ENCODE measurements at places on chromosomes 6 and 20. TPM values are rescaled to one million over a fixed set of nuclear protein-coding genes. Genes with fewer than 3 reads are reported as not detected.

DNA sequence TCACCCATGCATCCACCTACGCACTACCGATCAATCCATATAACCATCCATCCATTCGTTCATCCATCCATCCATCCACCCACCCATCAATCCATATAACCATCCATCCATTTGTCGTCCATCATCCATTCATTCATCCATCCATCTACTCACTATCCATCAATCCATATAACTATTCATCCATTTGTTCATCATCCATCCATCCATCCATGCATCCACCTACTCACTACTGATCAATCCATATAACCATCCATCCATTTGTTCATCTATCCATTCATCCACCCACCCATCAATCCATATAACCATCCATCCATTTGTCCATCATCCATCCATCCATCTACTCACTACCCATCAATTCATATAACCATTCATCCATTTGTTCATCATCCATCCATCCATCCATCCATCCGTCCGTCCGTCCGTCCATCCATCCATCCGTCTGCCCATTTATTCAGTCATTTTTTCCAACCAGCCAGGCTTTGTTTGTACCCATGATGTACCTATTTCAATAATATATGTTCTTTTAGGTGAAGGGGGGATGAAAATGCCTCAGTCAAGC is 6.1 kb upstream of the BPIFB6 start:
- H3K27me3 ChIP-seq = no peaks in the 10 kb centered on the region
- H3K4me1 ChIP-seq = no peaks in the 10 kb centered on the region
- H3K27ac ChIP-seq = no peak overlapping the region
- H3K4me3 ChIP-seq = no peak overlapping the region
- DNase-seq = no peak
- H3K36me3 ChIP-seq = no peaks in the 10 kb centered on the region

- no peaks in the 10 kb centered on the region for H3K27me3 ChIP-seq
- no peaks in the 10 kb centered on the region for H3K36me3 ChIP-seq
- peak; percentile 50 for DNase-seq
Measured at GRCh38 chr6:98924647-98925046, 23.1 kb downstream of the FBXL4 start.

Gene WDR27
- total RNA-seq = 64.9 TPM

DNA sequence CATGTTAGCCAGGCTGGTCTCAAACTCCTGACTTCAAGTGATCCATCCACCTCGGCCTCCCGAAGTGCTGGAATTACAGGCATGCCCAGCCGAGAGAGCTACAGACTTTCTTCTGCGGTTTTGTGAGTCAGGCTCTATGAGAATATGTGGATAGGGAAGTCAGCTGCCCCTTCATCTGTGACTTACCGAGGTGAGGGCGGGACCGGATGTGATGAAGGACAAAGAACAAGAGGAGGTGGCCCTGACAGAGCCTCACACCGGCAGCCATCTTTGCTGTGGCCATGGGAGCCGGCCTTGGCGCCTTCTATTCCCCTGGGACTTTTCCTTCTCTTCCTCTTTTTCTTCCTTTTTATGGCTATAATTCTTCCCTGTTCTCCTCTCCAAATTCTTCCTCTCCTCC is 67.0 kb downstream of the IYD start:
- no peaks in the 10 kb centered on the region for H3K27me3 ChIP-seq
- H3K27ac ChIP-seq = no peak overlapping the region
- no peaks in the 10 kb centered on the region for H3K36me3 ChIP-seq
- H3K4me3 ChIP-seq = no peak overlapping the region
- DNase-seq = no peak
- H3K4me1 ChIP-seq = no peaks in the 10 kb centered on the region

- H3K27me3 ChIP-seq = no peaks in the 10 kb centered on the region
- no peaks in the 10 kb centered on the region for H3K4me1 ChIP-seq
- no peaks in the 10 kb centered on the region for H3K36me3 ChIP-seq
- no peak overlapping the region for H3K27ac ChIP-seq
- no peak overlapping the region for H3K4me3 ChIP-seq
Measured at GRCh38 chr20:54305421-54305820, 97.5 kb downstream of the PFDN4 start.

Gene BANF2
- total RNA-seq = not detected

Gene CST5
- total RNA-seq = not detected

Gene MLN
- total RNA-seq = not detected

Gene RAE1
- 32.7 TPM for total RNA-seq

DNA sequence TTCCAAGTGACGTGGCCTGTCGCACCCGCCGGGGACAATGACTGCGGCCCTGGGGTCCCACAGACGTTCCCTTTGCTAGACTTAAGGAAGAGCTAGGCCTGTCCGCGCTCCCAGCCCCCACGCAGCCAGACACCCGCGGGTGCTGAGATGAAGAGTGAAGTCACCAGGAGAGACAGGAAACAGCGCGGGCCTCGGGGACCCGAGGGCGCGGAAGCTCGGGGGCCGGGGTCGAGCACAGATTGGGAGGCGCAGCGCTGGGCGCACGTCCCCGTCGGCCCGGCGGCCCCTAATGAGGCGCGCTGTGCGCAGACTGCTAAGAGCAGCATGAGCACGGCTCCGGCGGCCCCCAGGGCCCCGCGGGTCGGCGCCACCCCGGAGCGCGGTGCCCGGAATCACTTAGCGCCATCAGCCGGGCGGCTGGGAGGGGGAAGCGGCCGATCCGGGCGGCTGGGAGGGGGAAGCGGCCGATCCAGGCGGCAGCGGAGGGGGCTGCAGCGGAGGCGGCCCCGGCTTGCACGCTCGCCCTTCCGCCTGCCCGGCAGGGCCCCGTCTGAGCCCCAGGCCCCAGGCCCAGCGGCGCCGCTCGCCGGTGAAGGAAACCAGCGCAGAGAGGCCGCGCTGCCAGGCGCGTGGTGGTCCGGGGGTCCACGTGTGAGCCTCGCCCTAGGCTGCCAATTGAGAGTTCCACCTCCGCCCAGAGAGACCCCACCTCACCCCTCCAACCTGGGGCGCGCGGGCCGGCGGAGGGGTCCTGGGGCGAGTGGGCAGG is 8.3 kb upstream of the AVP start:
- DNase-seq = no peak
- peaks cover 8% of the 10 kb centered on the region for H3K4me1 ChIP-seq
- no peak overlapping the region for H3K27ac ChIP-seq
- H3K4me3 ChIP-seq = peak overlapping the region; percentile 27

DNA sequence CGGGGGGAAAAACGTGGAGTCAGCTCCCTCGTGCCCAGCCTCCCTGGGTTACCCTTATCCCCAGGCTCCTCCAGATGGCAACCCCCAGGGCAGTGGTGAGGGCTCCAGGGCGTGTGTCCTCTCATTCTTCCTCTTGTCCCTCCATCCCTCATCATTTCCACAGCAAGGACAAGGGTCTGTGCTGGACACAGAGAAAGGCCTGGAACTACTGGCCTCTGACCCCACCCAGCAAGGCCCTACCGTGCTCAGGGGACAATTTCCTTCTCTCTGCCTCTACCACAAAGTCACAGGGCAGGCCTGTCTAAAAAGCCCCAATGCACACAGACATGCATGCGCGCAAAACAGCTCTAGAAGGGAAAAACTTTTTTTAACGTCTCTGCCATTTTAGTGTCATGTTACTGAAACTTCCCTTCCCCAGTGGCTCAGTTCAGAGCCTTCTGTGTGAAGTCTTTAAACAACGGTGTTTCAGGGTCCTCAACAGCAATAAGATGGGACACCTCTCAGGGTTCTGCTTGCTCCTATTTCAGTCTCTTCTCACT is 1.1 kb upstream of the SLC35B2 start:
- no peak overlapping the region for H3K4me3 ChIP-seq
- DNase-seq = no peak
- H3K27me3 ChIP-seq = no peaks in the 10 kb centered on the region

- H3K27me3 ChIP-seq = no peaks in the 10 kb centered on the region
- no peaks in the 10 kb centered on the region for H3K36me3 ChIP-seq
- no peak overlapping the region for H3K4me3 ChIP-seq
- no peaks in the 10 kb centered on the region for H3K4me1 ChIP-seq
- no peak for DNase-seq
Measured at GRCh38 chr20:50563133-50563944, 53.2 kb downstream of the PTPN1 start.

- no peaks in the 10 kb centered on the region for H3K4me1 ChIP-seq
- H3K4me3 ChIP-seq = no peak overlapping the region
- no peak for DNase-seq
- H3K27me3 ChIP-seq = no peaks in the 10 kb centered on the region
Measured at GRCh38 chr20:48832405-48832730, 4.6 kb upstream of the PREX1 start.

- no peaks in the 10 kb centered on the region for H3K27me3 ChIP-seq
- no peak overlapping the region for H3K27ac ChIP-seq
- no peaks in the 10 kb centered on the region for H3K36me3 ChIP-seq
- peaks cover 5% of the 10 kb centered on the region for H3K4me1 ChIP-seq
- H3K4me3 ChIP-seq = no peak overlapping the region
Measured at GRCh38 chr6:118889163-118889562, 4.8 kb upstream of the ASF1A start.

DNA sequence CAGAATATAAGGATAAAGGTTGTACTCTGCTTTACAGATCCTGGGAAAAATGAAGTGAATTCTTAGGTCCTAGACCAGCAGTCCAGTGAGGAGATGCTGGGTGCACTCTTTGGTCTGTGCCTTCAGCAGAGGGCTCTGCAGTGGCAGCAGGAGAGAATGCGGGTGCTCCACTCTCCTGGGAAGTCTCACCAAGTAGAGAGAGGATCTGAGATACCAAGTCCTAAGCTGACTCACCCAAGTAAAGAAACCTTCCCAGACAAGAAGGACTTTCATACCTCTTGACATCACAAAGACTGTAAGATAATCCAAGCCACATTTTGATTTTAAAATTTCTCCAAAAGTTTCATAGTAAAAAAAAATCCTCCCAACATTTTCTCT is 116.9 kb upstream of the EMILIN3 start:
- H3K4me3 ChIP-seq = no peak overlapping the region
- no peak overlapping the region for H3K27ac ChIP-seq
- H3K36me3 ChIP-seq = no peaks in the 10 kb centered on the region
- DNase-seq = no peak
- no peaks in the 10 kb centered on the region for H3K4me1 ChIP-seq
- H3K27me3 ChIP-seq = no peaks in the 10 kb centered on the region

- no peaks in the 10 kb centered on the region for H3K4me1 ChIP-seq
- no peak overlapping the region for H3K27ac ChIP-seq
- H3K36me3 ChIP-seq = no peaks in the 10 kb centered on the region
- no peaks in the 10 kb centered on the region for H3K27me3 ChIP-seq
- H3K4me3 ChIP-seq = no peak overlapping the region
- no peak for DNase-seq
Measured at GRCh38 chr6:54990001-54990400, 143.4 kb downstream of the FAM83B start.

GRCh38 chr6:15444881-15445280 is 199.0 kb downstream of the JARID2 start:
- H3K27ac ChIP-seq = no peak overlapping the region
- no peaks in the 10 kb centered on the region for H3K36me3 ChIP-seq
- no peak for DNase-seq
- no peaks in the 10 kb centered on the region for H3K27me3 ChIP-seq
- H3K4me3 ChIP-seq = no peak overlapping the region

Gene EIF6
- 161 TPM for total RNA-seq

Gene DLL1
- 38.7 TPM for total RNA-seq

- peaks cover 21% of the 10 kb centered on the region for H3K36me3 ChIP-seq
- no peaks in the 10 kb centered on the region for H3K4me1 ChIP-seq
- no peak overlapping the region for H3K4me3 ChIP-seq
Measured at GRCh38 chr6:136873748-136874147, 48.4 kb upstream of the SLC35D3 start.

DNA sequence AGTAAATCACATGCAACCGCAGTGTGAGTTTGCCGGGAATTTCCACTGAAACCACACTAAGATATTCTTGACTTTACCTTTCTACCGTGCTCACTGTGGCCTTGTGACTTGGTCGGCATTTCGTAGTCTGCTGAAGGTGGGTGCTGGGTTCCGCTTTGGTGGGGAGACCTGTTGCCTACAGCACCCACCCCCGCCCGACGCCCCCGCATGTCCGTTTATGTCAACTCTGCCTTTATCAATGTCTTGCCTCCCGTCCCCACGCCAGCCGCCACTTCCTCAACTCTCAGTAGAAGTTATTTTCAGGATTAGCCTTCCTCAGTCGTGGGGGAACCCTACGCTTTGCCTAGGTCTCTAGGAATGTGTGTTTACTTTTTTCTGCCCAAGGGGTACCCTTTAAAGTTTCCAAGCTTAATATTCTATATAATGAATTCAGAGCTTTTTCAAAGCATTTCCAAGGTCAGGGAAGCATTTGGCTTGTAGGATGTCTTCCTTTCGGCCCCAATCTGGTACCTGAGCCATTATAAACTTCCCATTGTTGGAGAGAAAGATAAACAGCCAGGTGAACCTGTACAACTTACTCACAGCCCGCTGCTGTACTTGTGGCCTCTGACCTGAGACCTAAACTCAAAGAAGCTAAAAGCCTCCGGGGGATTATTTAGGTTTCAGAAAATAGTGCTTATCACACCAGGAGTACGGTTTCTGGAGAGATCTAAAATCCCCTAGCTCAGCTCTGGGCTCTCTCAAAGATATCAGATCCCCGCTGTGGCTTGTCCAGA is 54.2 kb downstream of the TBC1D7 start:
- DNase-seq = no peak
- H3K27ac ChIP-seq = peak overlapping the region; percentile 13
- no peaks in the 10 kb centered on the region for H3K4me1 ChIP-seq
- peak overlapping the region; percentile 43 for H3K4me3 ChIP-seq
- no peaks in the 10 kb centered on the region for H3K27me3 ChIP-seq
- H3K36me3 ChIP-seq = no peaks in the 10 kb centered on the region

DNA sequence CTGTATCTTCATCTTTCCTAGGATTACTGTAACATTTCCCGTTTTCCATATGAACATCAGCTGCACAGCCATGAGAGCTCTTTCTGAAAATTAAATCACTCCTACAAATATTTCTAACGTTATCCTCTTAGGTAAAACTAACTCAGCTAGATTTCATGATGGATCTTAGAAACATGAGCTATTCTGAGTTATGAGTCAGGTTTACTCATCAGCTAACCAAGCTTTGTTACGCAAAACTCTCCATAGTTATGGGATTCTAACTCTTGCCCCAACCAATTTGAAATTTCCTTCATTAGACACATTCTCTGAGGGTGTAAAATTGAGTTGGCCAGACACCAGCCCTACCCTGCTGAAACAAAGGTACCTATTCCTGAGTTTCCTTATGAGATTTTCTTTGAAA is 14.0 kb downstream of the DEFB110 start:
- H3K4me1 ChIP-seq = no peaks in the 10 kb centered on the region
- DNase-seq = no peak
- no peaks in the 10 kb centered on the region for H3K27me3 ChIP-seq
- no peak overlapping the region for H3K27ac ChIP-seq
- H3K36me3 ChIP-seq = no peaks in the 10 kb centered on the region
- H3K4me3 ChIP-seq = no peak overlapping the region

- DNase-seq = no peak
- H3K36me3 ChIP-seq = no peaks in the 10 kb centered on the region
- no peaks in the 10 kb centered on the region for H3K4me1 ChIP-seq
- no peak overlapping the region for H3K4me3 ChIP-seq
Measured at GRCh38 chr6:104324301-104324700, 535.4 kb downstream of the HACE1 start.

Measured in Peyer's patch (tissue), 4 donors.